ENCODE measurements at places on chromosomes 2 and 18.

DNA sequence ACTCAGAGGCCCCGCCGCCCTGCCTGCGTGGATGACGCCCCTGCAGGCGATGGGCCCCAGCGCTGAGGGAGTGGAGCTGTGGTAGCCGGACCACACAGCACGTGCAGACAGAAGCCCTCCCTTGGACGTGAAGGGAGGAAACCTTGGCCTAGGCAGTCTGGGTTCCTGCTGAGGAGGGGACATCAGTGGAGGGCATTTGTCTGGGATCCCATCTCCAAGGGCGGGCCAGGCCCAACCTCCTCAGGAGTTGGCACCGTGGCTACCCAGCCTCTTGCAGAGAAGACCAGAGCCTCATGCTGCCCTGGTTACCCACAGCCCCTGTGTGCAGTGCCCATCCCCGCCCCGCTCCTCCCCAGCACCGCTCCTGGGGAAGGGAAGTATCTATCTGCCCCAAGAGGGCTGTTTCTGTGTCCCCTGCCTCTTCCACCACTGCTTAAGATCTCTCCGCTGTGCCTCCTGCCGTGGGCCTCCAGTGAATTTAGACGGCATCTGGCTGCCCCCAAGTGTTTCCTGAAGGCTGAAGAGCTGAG lies 241.8 kb downstream of the KLHL29 start:
- no peak for DNase-seq

GRCh38 chr2:67938053-67938452 lies 124.8 kb downstream of the C1D start:
- DNase-seq = no peak

DNA sequence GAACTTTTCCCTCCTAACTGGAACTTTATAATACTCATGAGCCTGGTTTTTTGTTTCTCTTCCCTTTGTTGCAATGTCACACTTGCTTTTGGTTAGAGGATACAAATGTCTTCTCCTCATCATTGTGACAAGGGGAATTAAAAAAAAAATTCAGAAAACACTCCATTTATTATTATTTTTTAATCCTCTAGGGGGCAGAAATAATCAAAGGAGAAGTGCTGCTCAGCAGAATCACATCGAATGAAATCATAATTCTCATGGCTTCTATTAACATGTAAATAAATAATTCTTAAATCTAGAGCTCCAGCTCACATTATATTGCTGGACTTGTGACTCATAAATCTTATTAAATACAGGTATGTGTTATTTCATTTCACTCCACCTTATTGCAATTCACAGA lies 273.8 kb downstream of the TRIB2 start:
- DNase-seq = no peak

DNA sequence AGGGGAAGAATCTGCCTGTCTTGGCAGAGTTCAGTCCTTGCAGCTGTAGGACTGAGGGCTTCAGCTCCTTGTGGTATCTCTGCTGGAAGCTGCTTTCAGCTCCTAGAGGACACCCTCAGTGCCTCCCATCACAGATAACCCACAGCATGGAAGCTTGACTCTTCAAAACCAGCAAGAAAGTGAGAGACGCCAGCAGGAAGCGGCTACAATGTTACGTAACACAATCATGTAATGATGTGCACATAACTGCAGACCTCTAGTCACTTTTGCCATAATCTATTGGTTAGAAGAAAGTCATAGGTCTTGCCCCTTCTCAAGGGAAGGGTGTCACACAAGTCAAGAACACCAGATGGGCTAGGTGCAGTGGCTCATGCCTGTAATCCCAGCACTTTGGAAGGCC lies 69.1 kb upstream of the AFF3 start:
- DNase-seq = no peak

- DNase-seq = no peak
These were observed 58.4 kb downstream of the ARL4C start for GRCh38 chr2:234438305-234438977.

GRCh38 chr2:106030287-106031268 lies 163.5 kb downstream of the UXS1 start:
- peak; percentile 21 for DNase-seq

DNA sequence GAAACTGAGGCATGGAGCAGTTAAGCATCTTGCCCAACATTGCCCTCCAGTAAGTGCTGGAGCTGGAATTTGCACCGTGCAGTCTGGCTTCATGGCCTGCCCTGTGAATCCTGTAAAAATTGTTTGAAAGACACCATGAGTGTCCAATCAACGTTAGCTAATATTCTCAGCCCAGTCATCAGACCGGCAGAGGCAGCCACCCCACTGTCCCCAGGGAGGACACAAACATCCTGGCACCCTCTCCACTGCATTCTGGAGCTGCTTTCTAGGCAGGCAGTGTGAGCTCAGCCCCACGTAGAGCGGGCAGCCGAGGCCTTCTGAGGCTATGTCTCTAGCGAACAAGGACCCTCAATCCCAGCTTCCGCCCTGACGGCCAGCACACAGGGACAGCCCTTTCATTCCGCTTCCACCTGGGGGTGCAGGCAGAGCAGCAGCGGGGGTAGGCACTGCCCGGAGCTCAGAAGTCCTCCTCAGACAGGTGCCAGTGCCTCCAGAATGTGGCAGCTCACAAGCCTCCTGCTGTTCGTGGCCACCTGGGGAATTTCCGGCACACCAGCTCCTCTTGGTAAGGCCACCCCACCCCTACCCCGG lies 1.3 kb downstream of the PROC start:
- no peak for DNase-seq

DNA sequence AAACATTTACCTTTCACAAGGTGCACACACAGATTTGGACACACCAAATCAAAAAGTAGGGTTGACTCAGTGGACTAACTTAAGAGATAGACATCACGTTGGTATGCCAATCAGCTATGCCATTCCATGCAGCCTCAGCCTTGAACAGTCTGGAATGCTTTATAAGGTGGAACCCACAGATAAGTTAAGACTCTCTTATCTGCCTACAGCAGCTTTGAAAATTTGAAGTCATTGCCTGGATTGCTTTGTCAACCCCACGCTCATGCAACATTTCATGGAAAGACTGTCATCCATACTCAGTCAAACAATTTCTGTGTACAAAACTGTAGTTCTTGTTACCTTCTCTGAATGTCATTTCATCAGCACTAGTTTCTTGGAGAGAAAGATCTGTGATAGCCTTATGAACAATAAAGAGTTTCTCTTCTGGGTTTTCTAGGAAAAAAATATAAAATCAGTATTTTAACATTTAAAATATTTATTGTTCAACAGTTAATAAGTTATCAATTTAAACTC lies 1.2 kb downstream of the ERMN start:
- DNase-seq = no peak

DNA sequence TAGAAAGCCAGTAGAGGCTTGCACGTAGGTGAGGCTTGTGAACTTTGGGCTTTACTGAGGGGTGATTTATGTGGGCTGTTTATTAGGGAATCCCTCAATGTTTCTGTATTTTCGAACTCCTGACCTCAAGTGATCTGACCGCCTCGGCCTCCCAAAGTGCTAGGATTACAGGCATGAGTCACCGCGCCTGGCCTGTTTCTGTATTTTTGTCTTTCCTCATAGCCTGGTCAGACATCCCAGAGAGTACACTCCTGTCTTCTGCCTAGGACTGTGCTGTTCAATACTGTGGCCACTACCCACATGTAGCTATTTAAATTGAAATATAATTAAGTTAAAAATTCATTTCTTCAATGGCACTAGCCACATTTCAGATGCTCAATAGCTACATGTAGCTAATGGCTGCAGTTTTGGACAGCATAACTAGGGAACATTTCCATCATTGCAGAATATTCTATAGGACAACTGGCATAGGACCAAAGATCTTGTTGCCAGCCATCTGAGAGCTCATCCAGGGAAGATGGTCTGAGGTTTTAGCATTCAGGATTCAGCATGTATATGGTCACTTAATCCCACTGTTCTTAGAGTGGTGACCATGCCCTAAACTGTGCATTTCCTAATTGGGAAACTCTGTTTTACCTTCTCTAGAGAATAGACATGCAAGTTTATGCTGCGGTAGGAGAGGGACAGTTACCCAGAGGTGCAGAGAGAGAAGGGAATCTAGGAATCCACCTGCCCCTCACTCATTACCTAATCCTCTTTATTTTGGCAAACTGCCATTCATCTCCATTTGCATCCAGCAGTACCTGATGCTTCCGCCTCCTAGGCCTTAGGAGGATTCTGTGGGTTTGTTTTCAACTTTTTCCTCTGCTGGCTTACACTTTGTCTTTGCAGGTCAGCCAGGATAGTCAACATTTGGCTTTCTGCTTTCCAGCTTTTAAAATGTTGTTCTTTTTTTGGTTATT lies 64.4 kb downstream of the LCLAT1 start:
- DNase-seq = no peak

GRCh38 chr2:58688813-58689212 lies 447.7 kb upstream of the FANCL start:
- no peak for DNase-seq
